ENCODE measurements at places on chromosomes 3 and 15.

DNA sequence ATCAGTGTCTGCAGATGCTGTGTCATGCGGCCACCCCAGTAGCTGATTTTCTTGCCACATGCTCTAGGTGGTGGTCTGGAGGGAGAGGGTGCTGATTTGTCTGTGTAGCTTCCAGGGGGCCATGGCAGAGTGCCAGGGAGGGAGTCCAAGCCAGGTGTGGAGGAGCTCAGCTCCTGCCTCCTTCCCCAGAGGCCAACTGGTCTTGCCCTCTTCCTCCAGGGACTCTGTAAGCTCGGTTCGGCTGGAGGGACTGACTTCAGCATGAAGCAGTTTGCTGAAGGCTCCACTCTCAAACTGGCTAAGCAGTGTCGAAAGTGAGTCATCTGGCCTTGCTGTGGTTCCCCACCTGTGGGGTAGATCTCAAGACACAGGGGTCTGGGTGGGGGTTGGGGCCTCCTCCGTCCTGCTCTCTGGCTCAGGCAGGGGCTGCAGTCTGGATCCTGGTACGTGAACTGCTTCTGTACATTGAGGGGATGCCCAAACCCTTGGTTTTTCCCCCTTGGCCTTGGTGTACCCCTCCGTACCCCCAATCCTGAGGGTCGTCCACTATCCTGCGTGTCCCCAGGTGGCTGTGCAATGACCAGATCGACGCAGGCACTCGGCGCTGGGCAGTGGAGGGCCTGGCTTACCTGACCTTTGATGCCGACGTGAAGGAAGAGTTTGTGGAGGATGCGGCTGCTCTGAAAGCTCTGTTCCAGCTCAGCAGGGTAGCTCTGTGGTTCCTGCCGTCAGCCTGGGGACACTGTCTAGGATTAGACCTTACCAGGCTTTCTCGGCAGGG, 6.9 kb upstream of the RCCD1 start:
- no peak for ATAC-seq

- no peak for ATAC-seq
These were observed 47.6 kb downstream of the TRIM71 start for GRCh38 chr3:32865383-32865782.

DNA sequence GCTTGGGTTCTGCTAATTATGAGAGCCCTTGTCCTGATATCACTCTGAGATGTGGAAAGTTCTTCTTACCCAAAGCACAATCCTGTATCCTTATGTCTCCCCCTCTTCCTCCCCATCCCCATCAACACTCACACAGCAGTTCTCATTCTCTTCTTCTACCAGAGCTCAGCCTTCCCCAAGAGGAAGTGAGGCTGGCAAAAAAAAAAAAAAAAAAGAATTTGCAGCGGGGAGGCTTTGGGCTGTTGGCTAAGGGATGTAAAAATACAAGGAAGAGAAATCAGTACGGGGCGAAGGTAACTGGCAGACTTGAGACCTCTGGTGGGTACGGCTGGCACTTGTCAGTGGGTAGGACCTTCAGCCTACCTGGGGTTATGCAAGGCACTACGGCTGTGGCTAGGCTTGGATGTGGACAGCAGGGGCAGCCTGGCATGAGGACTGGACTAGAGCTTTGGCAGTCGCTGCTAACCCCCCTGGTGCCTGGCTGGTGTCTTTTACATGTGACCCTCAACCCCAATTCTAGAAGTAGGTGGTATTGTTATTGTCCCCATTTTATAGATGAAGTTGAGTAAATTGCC, 5.4 kb downstream of the VIPR1 start:
- no peak for ATAC-seq

DNA sequence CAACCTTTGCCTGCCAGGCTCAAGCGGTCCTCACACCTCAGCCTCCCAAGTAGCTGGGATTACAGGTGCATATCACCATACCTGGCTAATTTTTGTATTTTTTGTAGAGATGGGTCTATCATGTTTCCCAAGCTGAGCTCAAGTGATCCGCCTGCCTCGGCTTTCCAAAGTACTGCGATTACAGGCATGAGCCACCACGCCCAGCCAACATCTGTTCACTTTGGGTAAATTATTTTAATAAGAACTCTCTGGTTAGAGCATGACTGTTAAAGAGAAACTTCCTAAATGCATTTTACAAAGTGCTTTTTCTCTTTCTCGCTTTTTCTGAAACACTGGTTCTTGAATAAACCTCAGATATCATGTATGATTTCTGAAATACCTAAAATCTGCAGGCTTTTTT, 172.5 kb downstream of the PTPRG start:
- ATAC-seq = no peak

GRCh38 chr3:144182501-144182900, 210.9 kb downstream of the DIPK2A start:
- ATAC-seq = no peak

- no peak for ATAC-seq
These were observed 3.2 kb upstream of the CHSY1 start for GRCh38 chr15:101255051-101255395.

Measured in SK-N-SH treated with all-trans-retinoic acid at 6 μM for 48 hours (cell line).